ENCODE measurements at places on chromosomes 6 and 20.

GRCh38 chr20:30922129-30922528, 335.3 kb upstream of the DEFB115 start:
- DNase-seq, result no peak

GRCh38 chr6:133774356-133774755, 114.6 kb upstream of the TCF21 start:
- DNase-seq, result no peak

- no peak for DNase-seq
These were observed 437.6 kb downstream of the MAFB start for GRCh38 chr20:40251284-40251932.

- DNase-seq, result no peak
These were observed 71.8 kb downstream of the MTHFD1L start for GRCh38 chr6:150937132-150937906.

DNA sequence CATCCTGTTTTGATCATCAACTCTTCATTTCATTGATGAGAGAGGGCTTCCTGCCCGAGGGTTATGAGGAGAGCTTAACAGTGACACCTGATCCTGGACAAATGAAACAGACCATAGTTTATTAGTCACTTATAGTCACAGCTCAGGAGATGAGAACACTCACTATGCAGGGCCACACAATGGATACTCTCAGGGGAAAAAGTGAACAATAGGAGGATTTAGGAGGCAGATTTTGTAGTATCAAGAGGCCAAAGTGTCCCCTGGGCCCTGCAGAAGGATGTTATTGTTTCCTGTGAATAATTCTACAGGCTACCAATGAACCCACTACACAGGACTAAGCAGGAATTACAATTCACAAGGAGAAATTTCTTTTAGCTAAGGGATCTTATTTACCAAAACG, 772.8 kb upstream of the MAN1A1 start:
- no peak for DNase-seq

All from activated CD8-positive, alpha-beta T cell treated with anti-CD3 and anti-CD28 coated beads, Interleukin-2, amount 10 ng/mL, durations not matched to agents 7 days and 5 days (primary cell).